ENCODE measurements at places on chromosomes 6 and 20. TPM values are rescaled to one million over a fixed set of nuclear protein-coding genes. Genes with fewer than 3 reads are reported as not detected.

Gene MPIG6B
- total RNA-seq = not detected

Gene COX7A2
- total RNA-seq = 85.8 TPM

Gene PPP1R18
- total RNA-seq = 31.9 TPM

Gene MAP1LC3A
- 10.0 TPM for total RNA-seq

Gene XKR7
- not detected for total RNA-seq

Gene TRAPPC3L
- not detected for total RNA-seq

Gene FGD2
- total RNA-seq = not detected

Gene OTOR
- total RNA-seq = not detected
